ENCODE measurements at places on chromosomes 7 and 10.

GRCh38 chr10:58817201-58817846 is 304.7 kb downstream of the BICC1 start:
- DNase-seq: no peak

GRCh38 chr7:128837521-128837921 is 7.3 kb downstream of the FLNC start:
- DNase-seq: no peak

DNA sequence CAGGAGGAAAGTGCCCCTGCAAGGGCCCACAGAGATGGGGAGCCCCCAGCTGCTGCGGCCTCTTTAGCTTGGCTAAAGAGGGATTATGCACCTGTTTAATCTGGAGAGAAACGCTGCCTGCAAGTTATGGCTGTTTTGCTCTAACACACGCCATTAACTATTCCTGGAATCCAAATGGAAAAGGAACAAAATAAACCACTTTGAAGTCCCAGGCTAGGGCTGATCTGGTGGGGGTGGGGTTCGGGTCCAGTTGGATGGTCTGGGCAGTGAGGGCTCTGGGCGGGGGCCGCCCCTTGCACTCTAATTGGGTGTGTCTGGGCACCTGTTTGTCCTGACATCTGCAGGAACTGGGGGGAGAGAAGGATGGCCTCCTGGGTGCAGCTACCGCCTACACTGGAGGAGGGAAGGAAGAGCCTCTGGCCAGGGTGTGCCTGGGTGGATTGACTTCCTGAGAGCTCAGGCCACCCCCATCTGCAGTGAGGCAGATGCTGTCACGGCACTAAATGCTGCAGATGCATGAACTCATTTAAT is 300.6 kb downstream of the ZEB1 start:
- DNase-seq: no peak

- no peak for DNase-seq
These were observed 125.6 kb downstream of the CELF2 start for GRCh38 chr10:11143242-11143641.

DNA sequence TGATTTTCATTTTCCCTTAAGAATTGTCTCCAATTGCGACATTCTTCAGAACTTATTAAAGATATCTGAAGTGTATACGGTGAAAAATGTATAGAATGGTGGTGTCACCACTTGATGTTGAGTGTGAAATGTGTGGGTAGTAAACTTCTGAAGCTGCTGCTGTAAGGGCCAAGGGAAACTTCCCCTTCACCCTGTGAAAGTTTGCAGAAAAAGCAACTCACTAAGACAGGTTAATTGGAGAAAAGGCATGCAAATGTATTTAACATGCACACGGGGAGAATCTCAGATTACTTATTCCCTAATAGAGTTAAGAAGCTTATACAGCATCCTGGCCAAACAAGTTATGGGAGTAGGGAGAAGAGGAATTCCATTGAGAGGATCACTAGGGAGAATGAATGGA is 173.0 kb downstream of the NSUN6 start:
- no peak for DNase-seq

- DNase-seq: no peak
These were observed 537.9 kb upstream of the FOXK1 start for GRCh38 chr7:4144172-4144701.

- DNase-seq: no peak
These were observed 84.6 kb downstream of the AKAP9 start for GRCh38 chr7:92025260-92025659.

DNA sequence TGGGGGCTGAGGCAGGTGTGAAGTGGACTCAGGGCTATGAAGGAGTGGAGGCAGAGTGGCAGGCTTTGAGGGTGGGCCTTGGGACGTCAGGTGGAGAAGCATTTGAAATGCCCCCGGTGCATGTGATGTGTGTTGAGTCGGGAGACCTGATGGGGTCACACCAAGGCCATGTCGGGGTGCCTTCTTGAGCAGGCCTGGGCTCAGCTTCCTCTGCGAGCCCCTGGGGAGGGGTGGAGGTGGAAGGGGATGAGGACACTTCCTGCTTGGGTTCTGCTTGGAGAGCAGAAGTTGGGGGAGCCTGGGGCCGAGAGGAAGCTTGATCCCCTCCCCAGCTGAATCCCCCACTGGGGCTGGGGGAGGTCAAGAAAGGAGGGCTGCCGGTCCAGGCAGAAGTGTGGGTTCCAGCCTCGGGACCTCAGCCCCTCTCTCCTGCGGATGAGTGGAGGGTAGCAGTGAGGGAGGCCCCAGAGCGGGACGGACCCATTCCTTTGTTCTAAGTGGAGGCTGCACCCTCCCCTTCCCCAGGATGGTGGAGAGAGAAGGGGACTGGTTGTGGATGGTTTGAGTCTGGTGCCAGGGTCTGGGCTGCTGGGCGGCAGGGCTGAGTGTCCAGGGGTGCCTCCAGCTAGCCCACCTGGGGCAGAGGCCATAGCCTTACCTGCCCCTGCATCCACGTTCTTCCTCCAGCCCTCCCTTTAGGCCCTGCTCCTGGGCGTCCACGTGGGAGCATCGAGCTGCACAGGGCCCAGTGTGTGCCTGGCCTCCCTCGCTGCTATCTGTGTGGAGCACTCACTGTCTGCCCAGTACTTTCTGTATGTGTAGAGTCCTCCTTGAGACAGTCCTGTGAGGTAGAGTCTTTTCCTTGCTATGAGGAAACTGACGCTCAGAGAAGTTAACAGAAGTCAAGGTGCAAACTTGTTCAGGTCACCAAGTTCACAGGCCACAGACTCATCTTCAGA is 36.7 kb downstream of the PRF1 start:
- DNase-seq: no peak

DNA sequence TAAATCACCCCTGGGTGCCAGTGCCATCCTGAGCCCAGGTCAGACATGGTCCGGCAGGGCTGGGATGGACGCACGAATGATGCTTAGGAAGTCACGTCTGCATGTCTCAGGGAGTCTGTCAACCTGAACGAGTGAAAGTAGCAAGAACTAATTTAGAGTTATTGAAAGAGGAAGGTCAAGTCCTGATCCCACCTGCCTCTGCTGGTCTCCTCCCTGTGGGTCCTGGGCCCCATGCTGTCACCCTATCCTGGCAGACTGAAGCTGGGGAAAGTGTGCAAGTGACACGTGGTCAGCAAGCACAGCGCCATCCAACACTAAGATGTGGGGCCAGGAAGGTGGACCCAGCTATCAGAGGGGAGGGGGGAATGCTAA is 26.1 kb upstream of the GRID1 start:
- DNase-seq: no peak

- DNase-seq: no peak
These were observed 46.1 kb downstream of the AP3M1 start for GRCh38 chr10:74104480-74104879.

DNA sequence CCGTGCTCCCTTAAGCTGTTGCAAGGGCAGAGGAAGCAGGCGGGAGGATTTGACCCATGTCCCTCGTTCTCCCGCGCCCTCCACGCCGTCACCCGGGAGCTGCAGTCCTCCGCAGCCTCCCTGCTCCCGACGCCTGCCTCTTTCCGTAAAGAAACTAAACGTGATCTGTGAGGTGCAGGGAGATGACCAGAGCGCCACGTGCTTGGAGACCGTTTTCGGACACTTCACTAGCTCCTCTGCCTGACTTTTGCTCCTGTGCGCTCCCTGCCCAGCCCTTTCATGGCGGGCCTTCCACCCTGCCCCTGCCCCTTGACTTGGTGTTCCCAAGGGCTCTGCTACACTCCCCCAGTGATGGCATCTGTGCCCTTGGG is 171.2 kb downstream of the LSM5 start:
- no peak for DNase-seq

- DNase-seq: no peak
These were observed 79.8 kb upstream of the IFRD1 start for GRCh38 chr7:112370436-112370835.

- no peak for DNase-seq
These were observed 23.6 kb downstream of the BZW2 start for GRCh38 chr7:16669581-16669980.

DNA sequence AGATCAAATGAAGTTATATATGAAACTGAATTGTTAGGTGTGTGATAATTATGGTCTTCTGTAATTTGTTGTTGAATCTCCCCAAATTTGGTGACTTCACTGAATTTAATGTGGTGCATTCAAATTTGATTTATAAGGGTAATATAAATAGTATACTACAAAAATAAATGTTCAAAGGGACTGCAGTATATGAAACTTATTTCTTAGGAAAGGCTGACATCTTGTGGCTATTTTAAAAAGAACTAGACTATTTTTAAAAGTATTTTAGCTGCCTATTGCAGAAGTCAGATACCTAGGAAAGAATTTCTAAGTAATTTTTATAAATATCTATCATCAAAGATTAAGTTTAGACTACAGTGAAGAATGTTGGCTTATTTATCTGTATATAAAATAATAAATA is 36.6 kb downstream of the ATRNL1 start:
- no peak for DNase-seq

- DNase-seq: no peak
These were observed 295.0 kb downstream of the PARD3 start for GRCh38 chr10:34520084-34520483.

- DNase-seq: no peak
These were observed 23.9 kb upstream of the SPAM1 start for GRCh38 chr7:123901101-123901500.

DNA sequence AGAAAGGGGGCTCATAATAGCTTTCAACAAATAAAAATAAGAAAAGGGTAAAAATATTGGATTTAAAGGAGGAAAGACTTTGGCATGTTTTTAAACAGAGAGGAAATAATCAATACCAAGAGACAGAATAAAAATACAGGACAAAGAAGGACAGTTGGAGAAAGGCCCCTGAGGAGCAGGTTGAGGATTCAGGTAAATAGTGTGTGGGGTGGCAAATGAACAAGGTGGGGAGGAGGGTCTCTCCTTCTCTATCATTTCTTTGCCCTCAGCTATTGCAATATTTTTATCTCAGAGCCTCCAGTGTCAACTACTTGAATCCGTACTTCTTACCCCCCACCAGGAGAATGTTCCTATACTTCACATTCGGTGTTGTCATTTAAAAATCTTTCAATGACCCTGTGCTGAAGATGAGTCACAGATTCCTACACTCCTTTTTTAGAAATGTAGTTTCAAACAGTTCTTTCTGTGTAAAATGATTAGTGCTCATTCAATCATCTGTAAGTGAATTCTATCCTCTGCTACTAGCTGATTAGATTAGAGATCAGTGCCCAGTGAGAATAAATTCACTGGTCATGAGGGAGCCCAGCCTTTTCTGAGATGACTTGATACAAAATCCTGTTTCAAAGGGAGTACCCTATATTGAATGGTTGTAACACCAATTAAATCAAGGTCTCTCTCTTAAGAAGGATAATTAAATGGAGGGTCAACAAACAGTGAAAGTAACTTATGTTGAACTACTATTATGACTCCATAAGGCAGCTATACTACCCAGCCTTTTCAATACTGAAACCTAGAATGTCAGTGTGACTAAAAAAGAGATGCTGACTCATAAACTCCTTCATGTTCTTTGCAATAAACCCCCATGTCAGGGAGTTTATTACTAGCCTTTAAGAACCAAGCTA is 50.4 kb upstream of the WNT16 start:
- DNase-seq: no peak

DNA sequence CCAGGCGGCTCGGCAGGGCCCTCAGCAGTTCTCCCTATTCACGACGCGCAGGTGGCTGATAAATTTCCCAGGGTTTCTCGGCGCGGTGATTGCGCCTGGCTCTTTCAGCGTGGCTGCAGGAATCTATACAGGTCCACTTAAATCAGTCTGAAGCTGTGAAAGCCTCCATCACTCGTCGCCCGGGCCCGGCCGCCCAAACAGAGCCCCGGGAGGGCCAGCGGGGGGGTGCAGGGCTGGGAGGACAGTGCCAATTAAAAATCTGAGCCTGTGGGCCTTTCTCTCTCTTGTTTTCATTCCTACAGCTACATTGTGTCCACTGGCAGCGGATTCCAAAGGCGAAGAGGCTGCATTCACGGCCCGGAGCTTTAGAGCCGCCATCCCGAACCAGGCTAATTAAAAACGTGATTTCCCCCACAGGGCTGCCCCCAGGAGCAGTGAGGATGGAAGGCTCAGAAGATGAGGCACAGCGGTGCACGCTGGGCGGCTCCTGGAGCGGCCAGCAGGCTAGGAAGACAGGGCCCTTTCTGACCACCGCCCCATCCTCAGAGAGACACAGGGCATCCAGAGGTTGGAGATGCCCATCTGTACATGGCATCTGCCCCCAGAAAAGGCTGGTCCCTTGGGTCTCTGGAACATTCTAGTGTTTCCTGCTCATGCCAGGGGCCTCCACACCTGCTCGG is 100.7 kb downstream of the FAM53B start:
- no peak for DNase-seq

GRCh38 chr7:140540136-140540777 is 61.0 kb upstream of the MKRN1 start:
- no peak for DNase-seq

GRCh38 chr7:27435461-27435860 is 192.9 kb downstream of the EVX1 start:
- no peak for DNase-seq

DNA sequence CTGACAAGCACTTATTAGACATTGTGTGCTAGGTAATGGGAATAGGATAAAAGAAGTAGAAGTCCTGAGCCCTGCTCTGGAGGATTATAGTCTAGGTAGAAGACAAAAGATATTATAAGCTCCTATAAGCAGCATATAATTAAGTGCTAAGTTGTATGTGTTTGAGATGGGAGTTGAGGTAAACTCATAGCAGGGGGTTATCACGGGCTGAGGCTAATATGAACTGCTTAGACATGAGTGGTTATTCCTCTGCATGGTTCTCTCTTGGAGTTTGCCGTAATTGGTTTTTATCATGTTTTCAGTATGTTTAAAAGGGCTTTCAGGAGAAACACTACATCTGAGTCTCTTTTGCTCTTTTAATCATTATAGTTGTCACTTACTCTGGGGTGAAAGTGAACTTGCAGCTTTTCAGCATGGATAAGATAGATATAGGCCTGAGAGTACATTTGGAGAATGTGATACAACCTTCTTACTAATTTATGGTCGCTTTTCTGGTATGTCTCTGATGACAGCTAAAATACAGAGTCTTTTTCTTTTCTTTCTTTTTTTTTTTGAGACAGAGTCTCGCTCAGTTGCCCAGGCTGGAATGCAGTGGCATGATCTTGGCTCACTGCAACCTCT is 39.0 kb downstream of the SMNDC1 start:
- no peak for DNase-seq

DNA sequence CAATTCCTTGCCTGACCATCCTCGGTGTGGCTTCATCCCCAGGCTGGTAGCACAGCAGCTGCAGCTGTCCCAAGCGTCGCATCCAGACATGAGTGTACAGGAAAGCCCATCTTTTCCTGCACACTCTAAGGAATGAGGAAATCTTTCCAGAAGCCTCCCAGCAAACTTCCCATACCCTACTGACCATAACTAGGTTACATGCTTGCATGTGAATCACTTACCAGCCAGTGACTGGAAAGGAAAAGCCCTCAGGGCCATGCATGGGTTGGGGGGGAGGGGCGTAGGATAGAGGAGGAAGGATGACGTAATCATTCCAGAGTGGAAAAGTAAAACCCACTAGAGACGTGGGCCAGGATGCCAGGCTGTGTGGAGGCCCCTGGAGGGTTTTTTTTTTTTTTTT is 18.9 kb upstream of the ZNF212 start:
- DNase-seq: no peak

DNA sequence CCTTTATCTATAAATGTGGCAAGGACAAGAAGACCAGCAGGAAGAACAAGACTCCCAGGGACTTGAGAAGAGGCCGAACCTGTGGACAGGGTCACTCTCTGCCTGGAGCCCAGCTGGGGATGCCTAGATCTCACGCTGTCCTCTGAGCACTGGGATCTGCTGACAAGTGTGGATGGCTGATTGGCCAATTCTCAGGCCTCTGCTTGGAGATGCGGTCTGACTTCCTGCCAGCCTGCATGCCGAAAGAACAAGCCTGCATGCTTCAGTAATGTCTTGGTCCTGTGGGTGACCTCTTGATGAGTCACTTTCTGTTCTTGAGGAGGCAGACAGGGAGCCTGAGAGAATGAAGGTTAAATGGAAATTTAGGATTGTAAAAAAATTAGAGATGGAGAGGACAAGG is 84.7 kb downstream of the TMEM178B start:
- no peak for DNase-seq

Data from activated naive CD4-positive, alpha-beta T cell (primary cell).